ENCODE measurements at places on chromosomes 7 and 10.

- no peak for DNase-seq
Measured at GRCh38 chr10:6877722-6878392, 297.8 kb upstream of the PRKCQ start.

- DNase-seq = no peak
Measured at GRCh38 chr10:123147635-123148413, at the start of gene HMX2. TSS of gene HMX2 (plus strand) at chr10:123148136. CDS start at chr10:123148379, 243 bp downstream.

GRCh38 chr7:103524042-103524907, 78.3 kb upstream of the SLC26A5 start:
- peak; percentile 49 for DNase-seq

- no peak for DNase-seq
Measured at GRCh38 chr7:157151626-157152339, 13.1 kb downstream of the UBE3C start.

DNA sequence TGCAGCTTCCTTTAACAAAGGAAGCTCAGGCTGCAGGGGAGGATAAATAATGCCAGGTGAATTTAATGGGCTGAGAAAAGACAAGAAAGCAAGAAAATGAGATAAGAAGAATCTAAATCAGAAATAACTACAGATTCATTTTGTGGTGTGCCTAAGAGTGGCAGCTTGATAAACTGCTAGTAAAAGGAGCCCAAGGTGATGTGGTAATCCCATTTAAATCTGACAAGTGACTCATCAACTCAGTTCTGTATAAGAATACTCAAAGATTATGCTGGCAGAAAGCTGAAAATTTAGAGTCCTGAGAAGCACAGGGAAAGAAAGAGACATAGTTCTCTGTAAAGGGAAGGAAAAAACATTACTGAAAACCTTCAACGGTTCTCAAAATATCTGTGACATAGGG, 109.4 kb upstream of the PDE1C start:
- peak; percentile 59 for DNase-seq

- peak; percentile 11 for DNase-seq
Measured at GRCh38 chr10:96645191-96645721, 58.4 kb upstream of the TM9SF3 start.

- DNase-seq = no peak
Measured at GRCh38 chr7:2224934-2225333, 7.8 kb downstream of the MAD1L1 start.

DNA sequence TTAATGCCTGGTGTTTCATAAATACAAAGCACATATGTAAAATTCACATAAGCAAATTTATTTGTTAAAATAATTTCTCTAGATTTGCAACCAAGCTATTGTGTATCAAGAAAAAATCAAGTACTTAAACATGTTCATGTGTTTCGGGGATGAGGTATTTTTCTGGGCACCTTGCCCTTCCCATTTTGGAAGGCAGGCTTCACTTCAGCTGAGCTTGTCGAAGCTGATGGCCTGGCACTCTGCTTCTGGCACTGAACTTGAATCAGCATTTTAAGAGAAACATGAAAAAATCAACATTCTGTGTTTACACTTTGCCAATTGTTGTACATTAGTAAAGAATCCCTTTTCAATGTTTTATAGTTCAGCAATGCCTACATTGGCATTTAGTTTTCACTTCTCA, 179.1 kb upstream of the STEAP4 start:
- DNase-seq = no peak

Measured in EH (cell line).